ENCODE measurements at places on chromosomes 3 and 15.

GRCh38 chr3:111726788-111727305 is 131.7 kb upstream of the ZBED2 start:
- no peak for DNase-seq

DNA sequence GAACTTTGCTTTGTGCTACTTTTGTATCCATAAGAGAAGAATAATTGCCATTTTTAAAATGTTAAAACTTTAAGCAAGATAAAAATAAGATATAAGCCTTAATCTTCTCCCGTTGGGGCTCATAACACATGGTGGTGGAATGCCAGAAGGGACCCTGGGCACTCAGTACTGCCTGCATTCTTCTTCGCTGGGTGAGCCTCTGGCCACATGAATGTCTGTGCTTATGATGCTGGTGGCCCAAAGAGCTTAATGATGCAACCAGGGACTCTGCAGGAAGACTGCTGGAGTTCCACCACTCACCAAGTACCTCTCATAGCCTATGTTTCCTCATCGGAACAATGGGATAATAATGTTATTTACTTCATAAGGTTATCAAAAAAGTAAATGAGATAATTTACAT is 103.6 kb downstream of the ERC2 start:
- no peak for DNase-seq

GRCh38 chr3:44468572-44469520 is 8.6 kb downstream of the ZNF445 start:
- peak; percentile 43 for DNase-seq

- no peak for DNase-seq
These were observed 481.0 kb upstream of the PROK2 start for GRCh38 chr3:72266016-72266370.

DNA sequence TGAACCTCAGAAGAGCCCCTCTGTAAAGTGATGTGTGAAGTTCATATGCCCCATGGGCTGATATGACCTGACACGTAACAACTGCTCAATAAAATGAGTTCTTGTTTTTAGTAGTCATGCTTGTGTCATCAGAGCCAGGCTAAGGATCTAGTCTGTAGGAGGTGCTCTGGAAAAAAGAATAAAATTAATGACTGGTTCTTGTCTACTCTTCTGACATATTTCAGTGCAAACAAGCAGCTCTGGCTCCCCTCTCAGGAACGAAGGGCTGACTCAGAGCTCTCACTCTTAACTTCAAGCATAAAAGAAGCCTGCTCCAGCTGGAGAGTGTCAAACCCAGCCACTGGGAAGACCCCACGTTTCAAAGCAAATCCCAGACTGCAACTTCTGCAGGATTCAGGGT is 77.0 kb downstream of the LRIG1 start:
- DNase-seq = peak; percentile 71

GRCh38 chr15:53457479-53457878 is 302.0 kb downstream of the WDR72 start:
- no peak for DNase-seq

DNA sequence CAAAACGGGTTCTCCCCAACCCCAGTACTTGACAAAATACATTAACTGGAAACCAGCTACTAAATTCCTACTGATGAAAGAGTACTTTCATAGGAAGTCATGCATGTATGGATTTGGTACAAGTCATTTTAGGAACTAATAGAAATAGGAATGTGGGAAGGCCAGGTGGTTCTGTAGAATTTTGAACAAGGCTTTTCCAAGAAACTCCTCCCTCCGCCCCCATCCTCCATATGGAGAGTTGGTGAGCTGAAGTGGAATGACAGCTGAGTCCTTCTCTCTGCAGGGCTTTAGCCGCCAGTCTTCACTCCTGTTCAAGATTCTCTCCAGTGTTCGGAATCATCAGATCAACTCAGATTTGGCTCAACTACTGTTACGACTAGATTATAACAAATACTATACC is 33.2 kb downstream of the TUBGCP4 start:
- DNase-seq = no peak

DNA sequence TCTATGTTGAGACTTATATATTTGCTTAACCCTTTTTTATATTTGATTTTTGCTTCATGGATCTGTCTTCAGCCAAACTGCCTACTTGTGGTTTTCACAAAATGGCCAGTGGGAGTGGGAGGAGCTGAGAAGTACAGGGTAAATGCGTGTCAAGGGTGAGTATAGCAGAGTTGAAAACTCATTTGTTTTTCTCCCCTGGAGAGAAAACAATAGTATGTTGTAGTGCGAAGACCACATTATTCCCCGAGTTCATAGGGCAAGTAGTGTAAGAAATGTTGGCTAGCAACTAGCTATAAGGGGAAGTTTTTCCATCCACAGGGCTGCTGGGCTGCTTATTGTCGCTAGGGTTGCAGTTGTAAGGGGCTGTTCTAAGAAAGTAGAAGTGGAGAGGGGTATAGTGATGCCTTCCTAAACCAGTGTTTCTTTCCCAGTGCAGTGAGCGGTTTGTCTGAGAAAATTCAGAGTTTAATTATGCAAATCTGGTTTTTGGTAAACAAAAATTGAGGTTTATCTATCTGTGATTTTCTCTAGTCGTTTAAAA is 153.8 kb upstream of the AZI2 start:
- no peak for DNase-seq

DNA sequence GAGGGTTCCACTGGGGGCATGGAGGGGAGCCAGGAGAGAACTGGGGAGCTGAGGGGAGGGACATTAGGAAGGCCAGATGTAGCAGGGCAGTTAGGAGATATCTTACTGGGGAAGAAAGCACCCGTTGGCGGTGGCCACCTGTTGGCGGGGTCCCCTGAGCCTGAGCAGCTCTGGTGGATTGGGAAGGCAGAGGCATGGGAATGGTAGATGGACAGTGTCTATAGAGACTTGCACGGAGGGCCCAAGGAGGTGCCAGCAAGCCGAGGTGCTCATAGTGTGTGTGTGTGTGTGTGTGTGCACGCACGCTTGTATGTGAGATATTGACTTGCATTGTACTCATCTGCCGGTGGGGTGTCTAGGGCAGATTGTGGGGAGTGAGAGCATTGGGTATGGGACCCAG is 179.0 kb downstream of the APBA2 start:
- no peak for DNase-seq

DNA sequence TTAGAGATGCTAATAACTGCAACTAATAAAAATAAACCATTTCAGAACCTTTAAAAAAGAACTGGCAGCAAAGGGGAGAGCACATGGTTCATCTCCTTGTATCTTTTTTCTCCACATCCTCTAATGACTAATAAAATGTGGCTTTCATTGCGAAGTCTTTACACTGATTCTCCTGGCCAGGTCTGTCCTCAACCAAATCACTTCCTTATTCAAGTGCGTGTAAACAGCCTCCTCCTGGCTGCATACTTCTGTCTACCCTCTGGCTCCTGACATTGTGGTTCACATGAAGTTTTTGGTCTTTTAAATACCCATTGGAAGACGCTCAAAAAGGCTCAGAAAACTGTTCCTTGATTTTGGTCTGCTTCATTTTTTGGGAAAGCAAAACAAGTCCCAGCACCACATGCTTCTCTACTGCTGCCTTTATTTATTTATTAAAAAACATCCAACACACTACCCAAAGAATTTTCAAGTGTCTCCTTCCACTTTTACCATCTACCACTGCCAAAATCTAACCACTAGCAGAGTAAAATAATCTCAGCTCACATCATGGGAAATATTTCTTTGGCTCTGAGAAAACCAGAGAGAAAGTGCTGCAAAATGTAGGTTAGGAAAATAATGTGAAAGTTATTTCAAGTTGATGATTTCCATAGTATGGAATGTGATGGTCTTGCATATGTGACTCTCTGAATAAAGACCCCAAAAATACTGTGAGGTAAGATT is 85.1 kb downstream of the EFL1 start:
- DNase-seq = peak; percentile 75

- DNase-seq = peak; percentile 23
These were observed 292.3 kb downstream of the TIGIT start for GRCh38 chr3:114586119-114586518.

DNA sequence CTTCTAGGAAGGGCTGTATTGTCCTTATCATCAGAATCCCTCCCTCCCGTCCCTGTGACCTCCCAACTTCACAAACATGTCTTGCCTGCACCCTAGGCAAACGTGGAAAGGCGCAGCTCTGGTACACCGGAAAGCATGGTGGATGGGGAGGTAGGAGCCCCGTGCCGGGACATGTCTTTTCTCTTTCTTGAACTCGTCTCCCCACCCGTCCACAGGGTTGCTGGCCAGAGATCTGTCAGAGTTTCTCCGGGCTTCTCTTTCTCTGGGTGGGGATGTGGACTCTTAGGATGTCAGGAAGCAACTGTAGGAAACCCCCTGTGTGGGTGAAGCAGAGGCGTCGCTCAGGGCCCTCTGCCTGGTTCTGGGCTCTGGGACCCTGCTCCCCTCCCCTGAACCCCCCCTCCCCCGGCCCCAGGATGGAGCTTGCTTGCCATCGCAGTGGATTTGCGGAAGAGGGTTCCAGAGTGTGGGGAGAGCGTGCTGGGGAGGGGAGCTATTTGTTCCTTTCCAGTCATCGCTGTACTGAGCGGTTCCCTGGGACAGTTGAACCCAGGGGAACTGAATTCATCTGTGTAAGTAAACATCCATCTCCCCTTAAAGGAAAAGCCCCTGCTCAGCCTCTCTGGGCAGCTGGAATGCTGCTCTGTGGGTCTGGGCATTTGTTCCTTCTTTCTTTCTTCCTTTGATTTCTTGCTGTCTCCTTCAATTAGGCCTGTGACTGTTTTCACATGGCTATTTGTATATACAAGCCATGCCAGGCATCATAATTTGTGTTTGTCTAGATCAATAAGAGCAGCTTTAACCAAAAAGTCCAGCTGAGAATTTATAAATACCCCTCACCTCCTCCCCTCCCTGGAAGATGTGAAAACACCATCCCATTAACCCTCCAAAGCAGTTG is 72.8 kb downstream of the SMAD3 start:
- DNase-seq = no peak

- DNase-seq = peak; percentile 67
These were observed 557.2 kb downstream of the NR2F2 start for GRCh38 chr15:96887730-96888129.

DNA sequence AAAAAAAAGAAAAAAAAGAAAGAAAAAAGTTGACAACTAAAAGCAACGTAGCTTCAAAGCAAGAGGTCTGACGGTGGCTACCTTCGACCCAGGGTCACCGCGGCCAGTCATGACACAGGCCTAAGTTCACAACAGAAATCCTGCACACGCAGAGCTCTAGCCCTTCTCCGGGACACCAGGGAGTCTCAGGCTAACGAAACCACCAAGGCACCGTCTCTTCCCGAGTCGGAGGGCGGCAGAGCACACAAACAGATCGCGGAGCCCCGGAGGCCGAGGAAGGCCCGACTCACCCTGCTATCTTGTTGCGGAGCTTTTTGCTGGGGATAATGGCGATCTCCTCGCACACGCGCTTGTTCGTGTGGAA is 584 bp downstream of the RPS17 start:
- peak; percentile 16 for DNase-seq

GRCh38 chr3:129039271-129040038 is 21.1 kb upstream of the GP9 start:
- DNase-seq = no peak

- no peak for DNase-seq
These were observed 341.6 kb upstream of the WNT5A start for GRCh38 chr3:55828712-55829111.
